ENCODE measurements at places on chromosomes 6 and 20.
A peak's percentile ranks its signal among the peaks of the same experiment; 100 is the strongest.

GRCh38 chr6:167116109-167116837, 6.6 kb upstream of the CCR6 start:
- H3K36me3 ChIP-seq, result no peaks in the 10 kb centered on the region
- no peak overlapping the region for H3K4me3 ChIP-seq
- no peak overlapping the region for H3K27ac ChIP-seq
- peaks cover 33% of the 10 kb centered on the region for H3K27me3 ChIP-seq

GRCh38 chr6:46215213-46215612, 44.4 kb upstream of the ENPP5 start:
- H3K27ac ChIP-seq, result no peak overlapping the region
- no peak for DNase-seq
- H3K4me3 ChIP-seq, result no peak overlapping the region
- no peaks in the 10 kb centered on the region for H3K36me3 ChIP-seq
- H3K27me3 ChIP-seq, result no peaks in the 10 kb centered on the region
- H3K4me1 ChIP-seq, result no peaks in the 10 kb centered on the region

DNA sequence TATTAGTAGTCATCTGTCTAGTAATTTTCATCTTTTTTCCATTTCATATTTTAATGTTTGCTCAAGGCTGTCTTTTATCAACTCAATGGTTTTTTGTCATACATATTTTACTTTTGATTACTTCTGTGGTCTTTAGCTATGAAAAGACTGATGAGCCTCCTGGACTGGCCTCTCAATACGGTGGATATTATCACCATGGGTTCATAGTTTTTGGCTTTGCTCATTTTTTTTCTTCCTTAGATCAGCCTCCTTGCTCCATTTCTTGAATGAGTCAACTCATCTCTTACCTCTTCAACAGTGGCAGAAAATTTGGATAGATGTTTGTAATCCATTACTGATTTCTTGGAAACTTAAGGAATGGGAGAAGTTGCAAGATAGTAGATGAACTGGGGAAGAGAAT, 80.1 kb upstream of the ELOVL5 start:
- H3K27me3 ChIP-seq, result no peaks in the 10 kb centered on the region
- H3K36me3 ChIP-seq, result no peaks in the 10 kb centered on the region
- no peak overlapping the region for H3K27ac ChIP-seq
- H3K4me1 ChIP-seq, result peaks cover 3% of the 10 kb centered on the region
- H3K4me3 ChIP-seq, result no peak overlapping the region
- no peak for DNase-seq

- H3K27ac ChIP-seq, result peak overlapping the region; percentile 89
- peaks cover 54% of the 10 kb centered on the region for H3K4me1 ChIP-seq
- H3K36me3 ChIP-seq, result peaks cover 21% of the 10 kb centered on the region
- H3K4me3 ChIP-seq, result no peak overlapping the region
- no peaks in the 10 kb centered on the region for H3K27me3 ChIP-seq
These were observed 38.5 kb downstream of the TRAM2 start for GRCh38 chr6:52538252-52538900.

- peak within 1 kb of the TSS; percentile 63 for H3K27ac ChIP-seq
- H3K4me1 ChIP-seq, result peaks cover 13% of the 10 kb centered on the region
- peak within 1 kb of the TSS; percentile 36 for H3K4me3 ChIP-seq
- DNase-seq, result peak; percentile 57
These were observed at the start of gene TRIM38 for GRCh38 chr6:25962149-25963127. TSS of gene TRIM38 (plus strand) at chr6:25962802. CDS start at chr6:25966523, 3,721 bp downstream.

DNA sequence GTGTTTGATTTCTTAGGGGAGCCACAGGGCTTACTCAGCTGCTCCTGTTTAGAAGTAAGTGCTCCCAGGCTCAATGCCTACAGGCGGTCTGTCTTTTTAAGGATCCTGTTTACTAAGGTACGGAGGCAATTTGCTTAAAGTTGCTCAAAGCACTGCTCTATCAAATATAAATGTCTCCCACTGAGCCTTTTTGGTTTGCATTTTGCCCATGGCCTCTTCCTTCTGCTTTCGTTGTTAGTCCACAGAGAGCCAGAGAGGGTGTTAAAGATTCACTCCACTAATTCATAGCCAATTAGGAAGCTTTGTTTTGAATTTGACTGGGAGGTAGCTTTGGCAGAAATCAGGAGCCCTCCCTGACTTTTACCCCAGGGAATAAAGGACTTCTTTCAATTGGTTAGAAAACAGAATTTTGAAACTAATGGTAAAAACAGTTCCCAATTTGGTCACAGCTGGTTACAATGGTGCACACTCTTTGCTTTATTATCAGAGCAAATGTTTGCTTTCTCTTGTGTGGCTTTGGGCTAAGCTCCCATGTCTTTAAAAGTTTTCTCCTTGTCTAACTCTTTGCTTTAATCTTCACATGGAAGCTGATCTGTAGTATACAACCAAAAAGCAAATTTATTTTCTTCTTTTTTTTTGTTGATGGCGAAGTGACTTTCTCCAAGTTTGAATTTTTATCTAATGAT, 126.2 kb downstream of the IMPG1 start:
- H3K36me3 ChIP-seq, result no peaks in the 10 kb centered on the region
- DNase-seq, result no peak
- H3K27me3 ChIP-seq, result no peaks in the 10 kb centered on the region
- H3K27ac ChIP-seq, result no peak overlapping the region
- H3K4me3 ChIP-seq, result no peak overlapping the region

DNA sequence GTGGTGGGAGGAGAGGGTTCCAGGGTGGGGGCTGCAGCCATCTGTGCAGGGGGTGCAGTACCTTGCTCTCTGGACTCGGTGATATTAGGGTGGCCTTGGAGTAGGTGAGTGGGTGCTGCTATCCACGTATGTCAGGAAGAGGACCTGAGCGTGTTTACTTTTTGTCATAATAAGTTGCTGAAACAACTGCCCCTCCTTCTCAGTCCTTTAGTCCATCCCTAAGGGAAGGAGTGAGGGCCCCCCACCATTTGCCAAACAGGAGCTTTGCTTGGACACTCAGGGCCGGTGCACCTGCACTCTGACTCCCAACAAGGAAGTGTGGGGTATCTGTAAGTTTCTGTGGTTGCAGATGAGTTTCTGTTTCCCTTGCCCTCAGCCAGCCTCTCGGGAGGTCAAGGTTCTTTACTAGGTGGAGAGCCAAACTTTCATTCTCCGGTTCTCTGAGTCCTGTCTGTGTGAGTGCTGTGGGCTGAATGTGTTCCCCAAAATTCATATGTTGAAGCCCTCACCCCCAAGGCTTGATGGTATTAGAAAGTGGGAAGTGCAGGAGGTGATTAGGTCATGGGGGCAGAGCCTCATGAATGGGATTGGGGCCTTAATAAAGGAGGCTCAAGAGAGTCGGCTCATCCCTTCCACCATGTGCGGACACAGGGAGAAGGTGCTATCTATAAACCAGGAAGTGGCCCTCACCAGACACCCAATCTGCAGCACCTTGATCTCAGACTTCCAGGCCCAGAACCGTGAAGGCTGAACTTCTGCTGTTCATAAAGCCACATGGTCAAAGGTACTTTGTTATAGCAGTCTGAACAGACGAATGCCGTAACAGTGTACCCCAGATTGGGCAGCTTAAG, 19.6 kb upstream of the CCR6 start:
- H3K27me3 ChIP-seq, result no peaks in the 10 kb centered on the region
- no peaks in the 10 kb centered on the region for H3K36me3 ChIP-seq
- no peak overlapping the region for H3K27ac ChIP-seq
- no peak for DNase-seq
- no peak overlapping the region for H3K4me3 ChIP-seq

GRCh38 chr6:31568537-31568961, 3.5 kb upstream of the LTA start:
- H3K27me3 ChIP-seq, result no peaks in the 10 kb centered on the region
- H3K36me3 ChIP-seq, result no peaks in the 10 kb centered on the region
- no peak overlapping the region for H3K4me3 ChIP-seq
- no peak for DNase-seq
- peaks cover 1% of the 10 kb centered on the region for H3K4me1 ChIP-seq

GRCh38 chr6:163983679-163984078, 569.2 kb downstream of the QKI start:
- no peaks in the 10 kb centered on the region for H3K36me3 ChIP-seq
- no peaks in the 10 kb centered on the region for H3K4me1 ChIP-seq
- no peaks in the 10 kb centered on the region for H3K27me3 ChIP-seq
- H3K27ac ChIP-seq, result no peak overlapping the region

GRCh38 chr20:14422892-14423291, 85.5 kb upstream of the FLRT3 start:
- no peak overlapping the region for H3K4me3 ChIP-seq
- no peaks in the 10 kb centered on the region for H3K27me3 ChIP-seq
- H3K4me1 ChIP-seq, result no peaks in the 10 kb centered on the region
- no peak overlapping the region for H3K27ac ChIP-seq

DNA sequence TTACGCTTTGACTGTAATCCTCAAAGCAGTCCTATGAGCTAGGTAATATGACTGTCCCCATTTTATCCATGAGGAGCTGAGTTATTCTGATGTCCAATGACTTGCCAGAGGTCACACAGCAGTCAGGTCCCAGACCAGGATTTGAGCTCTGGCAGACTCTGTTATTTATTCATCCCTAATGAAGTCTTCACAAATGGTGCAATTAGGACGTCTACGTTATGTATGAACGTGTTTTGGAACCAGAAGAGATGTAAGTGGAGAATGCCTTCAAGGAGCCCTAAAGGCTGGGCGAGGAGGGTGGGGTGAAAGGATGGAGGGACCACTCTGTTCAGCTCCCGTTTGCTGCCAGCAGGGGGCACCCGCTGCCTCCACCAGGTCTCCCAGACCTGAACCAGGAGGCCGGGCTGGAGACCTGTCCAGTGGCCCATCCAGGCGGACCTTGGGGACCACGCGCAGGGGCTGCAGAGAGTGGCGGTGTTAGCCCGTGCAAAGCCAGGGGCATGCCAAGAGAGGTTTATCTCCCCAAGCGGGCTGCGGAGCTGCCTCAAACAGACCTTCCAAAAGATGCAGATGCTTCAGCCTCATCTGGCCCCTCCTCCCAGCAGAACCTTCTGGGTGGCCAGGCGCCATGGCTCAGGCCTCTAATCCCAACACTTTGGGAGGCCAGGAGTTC, 15.2 kb upstream of the ZNF335 start:
- H3K27ac ChIP-seq, result no peak overlapping the region
- peak; percentile 97 for DNase-seq
- H3K27me3 ChIP-seq, result no peaks in the 10 kb centered on the region
- H3K4me3 ChIP-seq, result no peak overlapping the region
- no peaks in the 10 kb centered on the region for H3K4me1 ChIP-seq
- H3K36me3 ChIP-seq, result no peaks in the 10 kb centered on the region

- H3K4me3 ChIP-seq, result no peak overlapping the region
- no peaks in the 10 kb centered on the region for H3K27me3 ChIP-seq
- H3K36me3 ChIP-seq, result no peaks in the 10 kb centered on the region
- H3K27ac ChIP-seq, result no peak overlapping the region
- no peaks in the 10 kb centered on the region for H3K4me1 ChIP-seq
These were observed 71.1 kb upstream of the RUNX2 start for GRCh38 chr6:45256697-45257695.

GRCh38 chr6:11425431-11425871, 112.1 kb upstream of the TMEM170B start:
- H3K4me3 ChIP-seq, result no peak overlapping the region
- peak overlapping the region; percentile 38 for H3K27ac ChIP-seq
- H3K36me3 ChIP-seq, result no peaks in the 10 kb centered on the region
- H3K4me1 ChIP-seq, result peaks cover 34% of the 10 kb centered on the region
- no peak for DNase-seq
- no peaks in the 10 kb centered on the region for H3K27me3 ChIP-seq

- no peak for DNase-seq
- H3K4me3 ChIP-seq, result no peak overlapping the region
- no peak overlapping the region for H3K27ac ChIP-seq
- H3K27me3 ChIP-seq, result no peaks in the 10 kb centered on the region
These were observed 13.0 kb downstream of the UNC5CL start for GRCh38 chr6:41025966-41026530.

DNA sequence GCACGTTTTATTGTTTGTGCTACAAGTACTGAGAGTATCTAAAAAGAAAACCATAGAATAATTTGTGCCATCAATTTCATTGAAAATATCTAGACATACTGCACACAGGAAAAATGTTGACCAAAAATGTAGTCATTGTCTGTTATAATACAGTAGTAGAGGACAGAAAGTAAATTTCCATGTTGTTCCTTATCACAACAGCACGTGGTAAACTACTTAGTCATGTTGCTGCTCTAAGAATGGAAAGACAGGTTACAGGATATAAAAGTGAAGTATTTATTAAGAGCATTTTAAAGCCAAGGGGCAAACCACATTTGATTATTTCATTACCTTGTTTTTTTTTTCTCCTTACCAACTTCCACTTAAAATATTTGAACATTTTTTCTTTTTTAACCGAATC, 89.0 kb upstream of the CEP85L start:
- H3K27ac ChIP-seq, result no peak overlapping the region
- no peaks in the 10 kb centered on the region for H3K4me1 ChIP-seq
- H3K4me3 ChIP-seq, result no peak overlapping the region

GRCh38 chr6:45657226-45657625, 279.5 kb upstream of the SUPT3H start:
- no peaks in the 10 kb centered on the region for H3K36me3 ChIP-seq
- no peak for DNase-seq
- H3K27ac ChIP-seq, result peak overlapping the region; percentile 94
- H3K4me1 ChIP-seq, result peaks cover 21% of the 10 kb centered on the region
- no peak overlapping the region for H3K4me3 ChIP-seq

- no peaks in the 10 kb centered on the region for H3K27me3 ChIP-seq
- peaks cover 4% of the 10 kb centered on the region for H3K4me1 ChIP-seq
- peaks cover 20% of the 10 kb centered on the region for H3K36me3 ChIP-seq
- peak overlapping the region; percentile 23 for H3K27ac ChIP-seq
- no peak for DNase-seq
- H3K4me3 ChIP-seq, result peak overlapping the region; percentile 77
These were observed 630 bp downstream of the PPP2R5D start for GRCh38 chr6:42984924-42985475.

DNA sequence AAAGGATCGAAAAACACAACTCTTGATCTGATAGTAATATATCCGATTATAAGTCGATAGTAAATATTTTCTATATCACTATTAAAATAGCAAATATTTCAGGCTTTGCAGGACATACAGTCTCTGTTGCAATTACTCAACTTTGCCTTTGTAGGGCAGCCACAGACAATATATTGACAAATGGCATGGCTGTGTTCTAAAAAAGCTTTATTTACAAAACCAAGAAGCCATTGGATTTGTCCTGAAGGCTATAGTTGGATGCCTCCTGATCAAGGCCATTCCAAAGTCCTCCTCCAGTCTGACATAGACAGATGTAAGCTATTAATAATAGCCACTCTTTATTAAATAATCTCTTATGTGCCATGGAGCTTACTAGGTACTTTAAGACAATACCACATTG, 5.9 kb downstream of the OCSTAMP start:
- no peak for DNase-seq
- no peaks in the 10 kb centered on the region for H3K4me1 ChIP-seq
- peaks cover 37% of the 10 kb centered on the region for H3K27me3 ChIP-seq
- H3K27ac ChIP-seq, result no peak overlapping the region
- no peak overlapping the region for H3K4me3 ChIP-seq

- no peak overlapping the region for H3K4me3 ChIP-seq
- no peak overlapping the region for H3K27ac ChIP-seq
- no peaks in the 10 kb centered on the region for H3K27me3 ChIP-seq
- no peaks in the 10 kb centered on the region for H3K36me3 ChIP-seq
- H3K4me1 ChIP-seq, result no peaks in the 10 kb centered on the region
These were observed 634.6 kb downstream of the PRKN start for GRCh38 chr6:162092816-162093502.

- H3K4me1 ChIP-seq, result peaks cover 7% of the 10 kb centered on the region
- no peak overlapping the region for H3K27ac ChIP-seq
- no peak for DNase-seq
- no peaks in the 10 kb centered on the region for H3K27me3 ChIP-seq
- no peaks in the 10 kb centered on the region for H3K36me3 ChIP-seq
- H3K4me3 ChIP-seq, result no peak overlapping the region
These were observed 730.9 kb upstream of the GJE1 start for GRCh38 chr6:141401851-141402250.

All from RWPE2 (cell line).